ENCODE measurements at places on chromosomes 7 and 10.

- DNase-seq = no peak
Observed at GRCh38 chr7:162632-163297, 29.6 kb upstream of the FAM20C start.

DNA sequence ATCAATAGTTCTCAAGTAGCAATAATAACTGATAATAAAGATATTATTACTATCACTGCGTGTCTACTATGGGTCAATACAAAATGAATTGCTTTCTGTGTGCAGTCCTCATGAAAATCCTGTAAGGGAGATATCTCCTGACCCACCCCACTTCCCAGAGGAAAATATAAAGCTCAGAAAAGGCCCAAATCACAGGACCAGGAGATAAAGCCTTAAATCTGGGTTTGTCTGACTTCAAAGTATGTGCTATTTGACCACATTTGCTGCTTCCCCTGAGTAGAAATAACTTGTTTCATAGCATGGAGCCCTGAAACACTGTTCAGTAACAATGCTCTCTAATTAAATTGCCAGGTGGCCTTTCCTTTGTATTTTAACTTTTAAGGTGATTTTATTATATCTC, 174.1 kb downstream of the JAZF1 start:
- no peak for DNase-seq

GRCh38 chr10:117363028-117363427, 12.2 kb downstream of the PDZD8 start:
- no peak for DNase-seq

GRCh38 chr7:152136686-152137085, 111.2 kb downstream of the GALNT11 start:
- DNase-seq = no peak

DNA sequence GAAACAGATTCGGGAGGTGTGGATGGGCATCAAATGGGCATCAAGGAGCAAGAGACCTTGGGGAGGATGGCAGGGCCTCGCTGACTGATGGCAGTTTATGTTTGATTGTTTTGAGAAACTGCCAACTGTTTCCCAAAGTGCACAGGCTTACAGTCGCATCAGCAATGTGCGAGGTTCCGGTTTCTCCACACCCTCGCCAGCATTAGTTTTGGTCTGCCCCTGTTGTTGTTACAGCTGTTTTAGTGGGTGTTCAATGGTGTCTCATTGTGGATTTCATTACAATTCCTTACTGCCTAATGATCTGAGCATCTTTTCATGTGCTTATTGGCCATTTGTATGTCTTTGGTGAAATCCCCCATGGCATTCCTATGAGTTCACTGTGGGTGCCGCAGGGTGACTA, 24.4 kb downstream of the AKR1E2 start:
- no peak for DNase-seq

GRCh38 chr7:90709501-90710465, 113.7 kb downstream of the CDK14 start:
- DNase-seq = no peak

DNA sequence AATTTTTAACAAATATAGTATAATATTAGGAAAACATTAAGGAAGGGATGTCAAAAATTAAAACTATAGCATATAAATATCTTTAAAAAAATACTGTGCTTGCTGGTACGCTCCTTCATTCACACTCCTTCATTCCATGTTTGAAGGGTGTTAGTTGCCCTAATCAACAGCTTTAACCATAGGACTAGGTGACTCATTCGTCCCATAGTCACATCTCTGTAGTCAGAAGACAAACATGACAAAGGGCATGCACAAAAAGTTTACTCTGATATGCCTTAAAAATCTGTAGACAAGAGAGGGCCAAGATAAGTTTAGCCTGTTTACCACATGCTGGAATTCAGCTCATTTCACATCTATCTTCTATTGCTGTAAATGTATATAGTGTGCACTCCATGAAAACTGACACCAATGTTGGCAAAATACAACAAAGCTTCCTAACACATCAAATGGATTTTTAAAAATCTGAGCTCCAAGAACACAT, 646 bp downstream of the FAM13C start:
- DNase-seq = no peak

DNA sequence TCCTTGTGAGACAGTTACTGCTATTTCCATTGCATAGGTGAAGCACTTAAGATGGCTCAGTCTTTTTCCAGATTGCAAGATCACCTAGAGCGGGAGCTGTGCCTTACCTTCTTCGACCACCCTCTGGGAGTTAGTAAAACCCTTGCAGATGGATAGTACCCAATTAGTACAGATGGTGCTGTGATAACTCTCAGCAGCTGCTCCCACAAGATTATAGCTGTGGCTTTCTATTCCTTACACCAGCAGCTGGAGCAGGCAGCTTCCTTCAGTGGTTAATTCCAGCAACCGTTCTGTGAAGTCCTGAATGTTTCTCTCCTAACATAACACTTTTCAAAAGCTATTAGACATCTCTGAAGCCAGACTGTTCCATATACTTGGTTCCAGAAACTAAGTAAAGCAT, 796.8 kb downstream of the XPNPEP1 start:
- no peak for DNase-seq

DNA sequence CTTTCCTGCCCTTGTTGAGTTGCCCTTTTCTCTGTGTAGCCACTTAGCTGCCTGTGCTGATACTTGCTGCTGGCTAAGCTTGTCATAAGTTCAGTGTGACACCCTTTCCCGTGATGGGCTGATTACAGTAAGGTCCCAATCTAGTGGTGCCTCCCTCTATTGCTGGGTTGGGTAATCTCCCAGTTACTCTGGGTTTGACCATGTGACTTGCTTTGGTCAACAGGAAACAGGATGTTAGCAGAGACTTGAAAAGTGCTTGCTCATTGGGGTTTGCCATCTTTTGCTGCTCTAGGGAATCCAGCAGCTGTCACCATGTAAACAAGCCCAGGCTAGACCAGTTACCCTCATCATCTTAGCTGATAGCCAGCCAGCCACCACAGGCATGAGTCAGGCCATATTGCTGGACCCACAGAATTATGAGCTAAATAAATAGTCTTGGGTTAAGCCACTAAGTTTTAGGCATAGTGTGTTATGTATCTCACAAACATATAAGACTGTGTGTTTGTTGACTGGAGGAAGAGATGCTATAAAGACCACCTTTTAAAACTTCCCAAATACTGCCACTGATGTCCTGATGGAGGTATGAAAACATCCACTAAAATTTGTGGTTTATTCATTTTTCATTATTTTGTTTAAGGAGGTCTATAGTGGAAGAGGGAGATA, 4.0 kb upstream of the LEP start:
- peak; percentile 33 for DNase-seq

DNA sequence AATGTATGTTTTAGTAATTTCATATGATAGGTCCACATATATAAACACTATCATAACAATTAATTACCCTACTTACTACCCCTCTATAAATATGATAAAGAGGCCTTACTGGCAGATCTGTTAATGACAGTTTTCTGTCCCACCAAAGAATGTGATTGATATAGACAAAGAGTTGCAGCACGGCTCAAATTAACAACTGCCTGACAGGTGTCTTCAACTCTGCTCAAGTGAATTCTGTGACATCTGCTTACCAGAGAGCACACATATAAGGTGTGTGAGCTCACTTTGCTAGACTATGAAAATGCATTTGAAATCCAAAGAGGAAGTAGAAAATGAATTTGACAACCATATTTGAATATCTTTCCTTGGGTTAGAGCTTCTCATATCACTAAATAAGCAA, 36.6 kb downstream of the CACNA2D1 start:
- DNase-seq = no peak

- no peak for DNase-seq
Observed at GRCh38 chr7:19403691-19404090, 258.5 kb upstream of the FERD3L start.

- no peak for DNase-seq
Observed at GRCh38 chr10:14603534-14604102, 171.1 kb downstream of the FAM107B start.

GRCh38 chr10:31650010-31650409, 278.6 kb downstream of the ARHGAP12 start:
- DNase-seq = no peak

DNA sequence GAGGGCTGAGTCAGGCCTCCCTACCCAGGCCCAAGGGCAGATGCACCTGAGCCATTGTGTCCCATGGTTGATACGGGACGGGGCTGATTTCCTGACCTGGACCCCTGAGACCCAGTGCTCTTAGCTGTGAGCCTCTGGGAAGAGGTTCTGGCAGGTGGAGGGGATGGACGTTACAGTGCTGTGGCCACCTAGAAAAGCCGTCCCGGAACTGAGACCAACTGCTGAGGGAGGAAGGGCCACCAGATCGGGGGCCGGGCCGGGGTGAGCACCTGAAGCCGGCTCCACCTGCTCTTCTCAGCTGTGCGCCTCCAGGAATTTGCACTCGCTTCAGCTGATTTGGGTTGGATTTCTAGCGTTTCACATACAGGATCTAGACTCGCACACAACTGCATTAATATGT, 35.4 kb downstream of the CHST12 start:
- DNase-seq = no peak

DNA sequence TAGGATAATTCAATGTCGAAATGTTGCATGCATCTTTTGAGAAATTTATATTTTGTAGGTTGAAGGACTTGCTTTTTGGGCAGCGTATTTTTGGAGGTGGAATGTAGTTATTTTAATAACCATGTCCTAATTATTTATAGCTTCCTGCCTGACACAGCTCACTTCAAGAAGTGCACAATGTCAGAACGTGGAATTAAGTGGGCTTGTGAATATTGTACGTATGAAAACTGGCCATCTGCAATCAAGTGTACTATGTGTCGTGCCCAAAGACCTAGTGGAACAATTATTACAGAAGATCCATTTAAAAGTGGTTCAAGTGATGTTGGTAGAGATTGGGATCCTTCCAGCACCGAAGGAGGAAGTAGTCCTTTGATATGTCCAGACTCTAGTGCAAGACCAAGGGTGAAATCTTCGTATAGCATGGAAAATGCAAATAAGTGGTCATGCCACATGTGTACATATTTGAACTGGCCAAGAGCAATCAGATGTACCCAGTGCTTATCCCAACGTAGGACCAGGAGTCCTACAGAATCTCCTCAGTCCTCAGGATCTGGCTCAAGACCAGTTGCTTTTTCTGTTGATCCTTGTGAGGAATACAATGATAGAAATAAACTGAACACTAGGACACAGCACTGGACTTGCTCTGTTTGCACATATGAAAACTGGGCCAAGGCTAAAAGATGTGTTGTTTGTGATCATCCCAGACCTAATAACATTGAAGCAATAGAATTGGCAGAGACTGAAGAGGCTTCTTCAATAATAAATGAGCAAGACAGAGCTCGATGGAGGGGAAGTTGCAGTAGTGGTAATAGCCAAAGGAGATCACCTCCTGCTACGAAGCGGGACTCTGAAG, 620 bp downstream of the ZRANB1 start:
- DNase-seq = peak; percentile 22

- no peak for DNase-seq
Observed at GRCh38 chr7:143345428-143345900, 17.0 kb downstream of the FAM131B start.

DNA sequence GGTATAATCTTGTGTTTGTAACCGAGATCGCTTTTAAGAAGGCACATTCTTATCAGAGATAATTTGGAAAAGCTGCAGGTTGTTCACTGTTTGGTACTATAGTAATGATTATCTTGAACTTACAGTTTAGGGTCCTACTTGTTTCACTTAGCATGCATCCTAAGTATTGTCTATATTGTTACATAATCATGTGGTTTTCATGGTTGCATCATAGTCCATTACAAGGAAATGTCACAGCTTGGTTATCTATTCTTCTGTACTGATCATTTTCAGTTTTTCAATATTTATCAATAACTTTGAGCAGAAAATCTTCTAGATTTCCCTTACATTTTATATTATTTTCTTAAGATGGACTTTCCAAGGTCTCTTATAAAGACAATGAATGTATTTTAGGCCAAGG, 116.3 kb downstream of the PLPP4 start:
- DNase-seq = no peak
